ENCODE measurements at places on chromosomes 16 and 17.

- DNase-seq, result no peak
Measured at GRCh38 chr16:11235703-11235991, 20.4 kb downstream of the SOCS1 start.

DNA sequence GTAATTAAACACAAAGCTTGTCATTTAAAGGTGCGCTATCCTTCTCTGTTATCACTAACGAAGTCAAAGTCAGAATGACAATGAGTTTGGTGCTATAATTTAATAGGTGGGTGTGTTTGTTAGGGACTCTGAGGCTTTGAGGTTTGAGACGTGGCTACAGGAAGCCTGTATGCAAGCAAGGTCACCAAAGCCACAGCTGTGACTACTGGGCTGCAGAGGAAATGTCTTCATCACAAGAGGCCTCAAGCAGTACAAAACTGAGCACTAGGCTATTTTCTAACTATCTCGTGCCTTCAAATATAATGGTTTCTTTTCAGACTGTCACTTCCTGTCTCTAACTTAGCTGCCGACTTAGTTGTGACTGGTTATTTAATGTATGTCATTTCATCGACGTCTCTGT is 141.2 kb downstream of the AATF start:
- no peak for DNase-seq

DNA sequence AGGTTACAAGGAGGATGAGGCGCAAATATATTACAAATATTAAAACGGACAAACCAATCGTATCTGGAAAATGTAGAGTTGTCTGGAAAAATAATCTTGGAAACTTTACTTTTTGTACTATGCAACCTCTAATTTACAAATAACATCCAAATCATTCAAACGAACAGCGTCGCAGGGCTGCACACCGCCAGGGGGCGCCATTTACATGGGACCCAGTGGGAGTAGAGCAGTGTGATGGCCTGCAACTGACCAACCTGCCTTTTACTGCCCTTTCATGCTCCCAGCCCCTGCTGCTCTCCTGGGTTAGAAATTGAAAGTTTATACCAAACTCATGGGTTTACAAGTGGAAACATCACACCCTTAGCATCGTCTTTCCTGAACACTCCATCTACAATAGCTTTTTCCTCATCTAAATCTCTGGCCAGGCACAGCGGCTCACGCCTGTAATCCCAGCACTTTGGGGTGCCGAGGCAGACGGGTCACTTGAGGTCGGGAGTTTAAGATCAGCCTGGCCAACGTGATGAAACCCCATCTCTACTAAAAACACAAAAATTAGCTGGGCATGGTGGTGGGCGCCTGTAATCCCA is 10.0 kb downstream of the PITPNC1 start:
- no peak for DNase-seq

DNA sequence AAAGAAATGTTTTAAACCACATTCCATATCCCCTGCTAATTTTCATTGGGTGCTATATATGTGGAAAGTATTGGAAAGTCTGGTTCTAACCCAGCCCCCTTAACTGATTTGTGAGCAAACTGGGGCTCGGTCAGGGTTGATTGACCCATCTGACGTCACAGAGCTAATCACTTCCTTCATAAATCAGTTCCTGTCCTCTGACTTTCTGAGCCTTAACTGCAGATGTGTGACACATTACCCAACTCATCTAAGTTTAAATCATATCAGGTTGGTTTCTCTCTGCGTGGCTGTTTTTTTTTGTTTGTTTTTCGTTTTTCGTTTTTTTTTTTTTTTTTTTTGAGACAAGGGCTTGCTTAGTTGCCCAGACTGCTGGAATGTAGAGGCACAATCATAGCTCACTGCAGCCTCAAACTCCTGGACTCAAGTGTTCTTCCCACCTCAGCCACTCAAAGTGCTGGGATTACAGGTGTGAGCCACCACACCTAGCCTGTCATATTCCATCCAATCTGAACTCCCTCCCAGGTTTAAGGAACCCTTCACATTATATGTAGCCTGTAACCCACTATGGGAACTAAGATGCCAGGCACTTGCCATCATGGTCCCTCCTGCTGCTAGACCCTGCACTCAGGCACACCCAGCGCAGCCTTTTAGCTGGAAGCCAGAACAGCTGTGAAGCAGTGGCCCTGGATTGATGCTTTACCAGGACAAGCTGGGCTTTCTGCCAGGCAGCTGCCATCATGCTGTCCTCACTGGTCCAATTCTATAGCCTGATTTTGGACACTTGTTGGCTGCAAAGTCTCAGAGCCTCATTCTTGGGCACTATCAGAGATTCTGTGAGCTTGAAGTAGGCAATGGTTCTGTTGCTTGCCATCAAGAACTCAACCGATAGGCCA is 6.9 kb upstream of the BPTF start:
- DNase-seq, result no peak

GRCh38 chr17:49557312-49558024 is 18.2 kb upstream of the NXPH3 start:
- no peak for DNase-seq

DNA sequence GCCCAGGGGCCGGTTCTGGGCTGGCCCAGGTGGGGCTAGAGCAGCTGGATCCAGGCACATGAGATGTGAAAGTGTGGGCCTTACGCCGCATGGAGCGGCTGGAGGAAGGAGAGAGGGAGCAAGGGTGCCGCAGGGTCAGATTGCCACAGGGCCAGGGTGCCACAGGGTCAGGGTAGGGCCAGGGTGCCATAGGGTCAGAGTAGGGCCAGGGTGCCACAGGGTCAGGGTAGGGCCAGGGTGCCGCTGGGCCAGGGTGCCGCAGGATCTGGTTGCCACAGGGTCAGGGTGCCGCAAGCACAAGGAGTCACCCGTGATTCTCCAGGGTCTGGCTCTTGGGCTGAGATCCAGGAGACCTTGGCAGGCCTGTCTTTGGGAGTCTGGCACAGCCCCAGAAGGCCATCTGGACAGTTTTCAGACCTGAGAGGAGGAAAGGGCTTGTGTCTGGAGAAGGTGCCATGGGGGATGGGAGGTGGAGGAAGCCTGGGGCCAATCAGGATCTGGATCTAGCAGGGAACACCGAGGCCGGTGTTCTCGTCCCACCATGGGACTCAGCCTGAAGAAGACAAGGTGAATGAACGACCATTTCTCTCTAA is 13.1 kb upstream of the LASP1NB start:
- DNase-seq, result no peak

DNA sequence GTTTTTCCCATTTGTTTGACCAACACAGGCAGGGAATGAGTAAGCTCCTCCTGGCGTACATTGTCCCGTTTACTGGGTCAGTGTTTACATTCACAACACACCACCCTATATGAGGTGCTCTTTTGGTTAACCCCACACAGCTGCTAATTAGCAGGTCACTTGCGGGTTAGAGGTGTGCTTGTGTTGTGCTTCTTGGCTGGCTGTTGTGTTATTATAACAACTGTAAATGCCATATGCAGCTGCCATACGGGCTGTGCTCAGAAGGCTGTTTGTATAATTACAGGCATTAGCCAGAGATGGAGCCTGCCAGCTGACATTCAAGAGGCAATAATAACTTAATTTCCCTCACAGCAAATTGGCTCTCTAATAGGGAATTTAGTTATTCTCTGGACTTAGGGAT is 205.1 kb upstream of the ELAC2 start:
- DNase-seq, result no peak

GRCh38 chr16:88763502-88764053 is 21.4 kb downstream of the PIEZO1 start:
- DNase-seq, result no peak

DNA sequence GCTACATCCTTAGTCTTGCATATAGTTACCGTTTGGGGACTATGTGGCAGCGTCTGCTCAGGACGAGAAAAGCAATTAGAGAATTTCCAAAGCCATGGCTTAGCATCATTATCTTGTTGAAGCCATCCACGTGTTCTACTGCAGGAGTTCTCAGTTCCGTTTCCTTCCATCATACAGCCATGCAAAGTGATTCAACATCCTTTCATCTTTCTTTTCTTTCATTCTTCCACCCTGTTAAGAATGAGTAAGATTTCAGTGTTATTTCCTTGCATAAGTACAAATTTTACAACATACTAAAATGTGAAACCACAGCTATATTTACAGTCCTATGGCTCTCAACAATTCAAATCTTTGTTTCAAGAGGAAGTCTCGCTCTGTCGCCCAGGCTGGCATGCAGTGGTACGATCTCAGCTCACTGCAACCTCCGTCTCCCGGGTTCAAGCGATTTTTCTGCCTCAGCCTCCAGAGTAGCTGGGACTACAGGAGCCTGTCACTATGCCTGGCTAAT is 3.8 kb downstream of the MARF1 start:
- DNase-seq, result no peak

GRCh38 chr16:70635336-70636016 is 10.9 kb upstream of the IL34 start:
- no peak for DNase-seq

DNA sequence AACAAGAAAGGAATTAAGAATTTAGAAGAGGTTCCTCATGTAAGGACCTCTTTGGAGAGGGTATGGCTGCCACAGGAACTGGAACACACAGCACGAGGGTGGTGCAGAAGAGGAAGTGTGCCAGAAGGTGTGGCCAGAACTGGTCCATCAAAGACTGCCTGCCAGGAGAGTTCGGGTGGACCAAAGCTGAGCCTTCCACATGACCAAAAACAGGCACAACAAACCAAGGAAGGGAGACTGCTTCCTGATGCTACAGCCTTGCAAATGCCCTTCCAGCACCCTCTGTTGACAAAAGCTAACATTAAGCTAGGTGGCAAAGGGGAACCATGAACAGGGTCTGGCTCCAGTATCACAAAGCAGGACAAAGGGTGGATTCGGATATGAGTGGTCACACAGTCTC is 125.8 kb upstream of the TMEM97 start:
- peak; percentile 11 for DNase-seq

DNA sequence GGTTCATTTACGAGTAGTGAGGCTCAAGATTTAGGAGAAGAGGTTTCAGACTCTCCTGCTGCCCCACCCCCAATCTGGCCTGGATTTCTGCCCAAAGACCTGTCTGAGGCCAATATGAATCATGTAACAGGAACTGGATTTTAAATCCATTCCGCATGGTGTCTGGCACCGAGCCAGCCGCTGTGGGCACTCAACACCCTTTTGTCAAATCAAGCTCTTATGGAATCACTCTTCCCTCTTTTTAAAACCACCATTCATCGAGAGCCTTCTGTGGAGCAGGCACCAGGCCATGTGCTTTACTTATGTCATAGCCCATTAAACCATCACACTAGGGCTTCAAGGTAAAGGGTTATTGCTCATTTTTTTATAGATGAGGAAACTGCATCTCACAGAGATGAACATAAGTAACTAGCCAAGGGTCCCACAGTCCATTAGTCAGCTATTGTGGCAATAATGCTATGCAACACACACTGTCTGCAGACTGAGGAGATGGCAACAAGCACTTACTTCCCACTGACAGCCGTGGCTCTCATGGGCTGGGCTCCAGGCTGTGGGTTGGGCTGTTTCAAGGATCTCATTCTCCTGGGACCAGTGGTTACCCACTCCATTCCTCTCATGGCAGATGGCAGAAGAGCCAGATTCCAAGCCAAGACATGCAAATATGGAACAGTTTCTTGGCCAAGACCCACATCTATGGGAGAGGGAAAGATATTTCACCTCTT is 93.6 kb downstream of the WSCD1 start:
- no peak for DNase-seq

DNA sequence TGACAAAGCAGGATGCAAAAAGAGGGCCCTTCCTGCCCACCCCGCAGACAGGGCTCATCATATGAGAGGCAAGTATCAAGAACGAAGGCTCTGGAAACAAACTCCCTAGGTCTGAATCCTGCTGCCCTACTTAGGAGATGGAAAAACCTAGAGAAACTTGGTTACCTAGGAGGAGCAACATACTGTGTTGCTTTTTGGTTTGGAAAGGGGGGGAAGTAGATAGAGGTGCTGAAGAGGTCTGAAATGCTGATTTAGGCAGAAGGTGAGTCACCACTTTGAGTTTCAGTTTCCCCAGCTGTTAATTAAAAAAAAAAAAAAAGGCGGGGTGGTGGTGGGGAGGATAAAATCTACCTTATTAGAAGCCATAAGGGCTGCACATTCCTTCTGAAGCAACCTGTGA is 1.5 kb downstream of the N4BP1 start:
- DNase-seq, result no peak

GRCh38 chr17:21280081-21280518 is 4.4 kb upstream of the MAP2K3 start:
- DNase-seq, result peak; percentile 77

DNA sequence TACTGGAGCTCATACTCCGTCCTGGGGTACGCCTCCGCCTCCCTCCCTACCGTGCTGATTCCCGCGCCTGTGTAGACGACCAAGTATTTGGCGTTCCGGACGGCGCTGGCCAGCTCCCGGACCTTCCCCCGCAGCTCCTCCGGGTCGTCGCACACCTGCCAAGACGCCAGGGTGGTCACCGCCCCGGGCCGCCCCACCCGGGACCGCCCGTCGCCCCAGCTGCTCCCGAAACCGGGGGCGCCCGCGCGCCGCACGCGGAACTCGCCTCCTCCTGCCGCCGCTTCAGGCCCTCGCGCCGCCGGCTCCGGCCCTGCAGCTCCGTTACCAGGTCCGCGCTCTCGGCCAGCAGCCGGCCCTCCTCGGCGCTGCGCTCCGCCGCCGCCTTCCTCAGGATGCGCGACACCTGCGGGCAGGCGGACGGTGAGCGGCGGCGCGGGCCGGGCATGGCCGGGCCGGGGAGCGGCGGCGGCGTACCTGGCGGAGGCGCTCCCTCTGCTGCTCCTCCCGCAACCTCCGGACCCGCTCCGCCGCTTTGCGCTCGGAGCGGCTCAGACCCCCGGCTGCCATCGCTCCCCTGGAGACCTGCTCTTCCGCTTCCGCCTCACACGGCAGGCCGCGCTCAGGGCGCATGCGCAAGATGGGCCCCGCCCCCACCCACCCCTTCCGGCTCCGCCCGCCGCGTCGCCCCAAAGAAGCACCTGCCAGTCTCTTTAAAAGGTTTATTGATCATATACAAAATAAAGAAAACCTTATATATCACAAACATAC is at the start of gene SIRT7:
SIRT7 (minus strand) TSS at position 612 of the 768 bp plus-strand sequence; CDS start at position 567, 45 bp downstream.
- DNase-seq, result peak; percentile 80

GRCh38 chr16:85057948-85058347 is 30.4 kb downstream of the KIAA0513 start:
- DNase-seq, result no peak

GRCh38 chr16:80059836-80060235 is 459.3 kb upstream of the MAF start:
- DNase-seq, result no peak

- DNase-seq, result no peak
Measured at GRCh38 chr17:45952814-45953320, 46.2 kb upstream of the STH start.

DNA sequence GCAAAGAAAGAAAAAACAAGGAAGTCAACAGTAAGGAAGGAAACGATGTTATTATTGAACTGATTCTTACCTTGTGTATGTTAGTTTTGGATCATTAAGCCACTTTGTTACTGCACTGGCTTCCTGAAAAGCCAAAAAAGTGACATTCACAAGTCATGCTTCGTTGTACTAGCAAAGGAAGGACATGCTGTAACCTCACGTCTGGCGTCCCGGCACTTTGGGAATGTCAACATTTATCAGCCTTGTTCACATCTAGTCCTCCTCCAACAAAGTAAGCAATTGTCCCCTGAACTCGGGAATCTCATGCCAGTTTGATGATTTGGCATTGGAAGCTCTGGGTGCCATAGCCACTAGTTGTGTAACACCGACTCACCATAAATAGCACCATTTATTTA is 731 bp upstream of the MKS1 start:
- DNase-seq, result no peak
